Mesenchymal stem cell (in vitro differentiated cells and primary cell): ENCODE measurements at places on chromosomes 7 and 10.

DNA sequence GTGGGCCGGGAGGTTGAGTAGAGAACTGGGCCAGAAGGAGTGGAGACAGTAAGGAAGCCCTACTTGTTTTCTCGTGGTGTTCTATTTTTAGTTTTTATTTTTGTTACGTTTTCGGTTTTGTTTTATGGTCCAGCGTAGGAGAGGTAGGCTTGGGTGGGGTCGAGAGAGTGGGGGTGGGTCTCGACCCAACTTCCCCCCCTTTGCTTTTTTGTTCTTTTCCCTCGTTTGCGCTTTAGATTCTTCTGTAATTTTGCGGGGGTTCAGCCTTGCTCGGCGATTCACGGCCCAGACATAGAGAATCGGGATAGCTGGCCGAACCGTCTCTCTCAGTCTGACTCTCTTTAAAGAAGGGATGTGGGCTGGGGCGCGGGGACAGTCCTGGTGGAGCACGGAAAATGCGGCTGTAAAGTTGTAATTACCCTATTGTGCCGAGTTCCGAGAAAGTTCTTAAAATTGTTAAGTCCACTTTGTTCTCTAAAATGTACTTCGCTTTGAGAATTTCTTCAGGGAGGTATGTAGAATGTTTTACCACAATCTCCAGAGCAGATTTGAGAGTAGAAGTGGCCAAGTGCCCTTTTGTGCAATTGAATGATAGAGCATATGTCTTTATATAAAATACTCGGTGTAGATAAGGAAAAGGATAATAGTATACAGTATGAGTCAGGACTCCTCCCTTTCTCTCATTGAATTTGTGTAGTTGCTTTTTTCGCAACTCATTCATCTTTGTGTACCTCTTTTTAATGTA, 816 bp downstream of the DMTF1 start:
- peak; percentile 47 for DNase-seq

GRCh38 chr10:32340596-32341180, 6.3 kb downstream of the EPC1 start:
- DNase-seq: no peak

DNA sequence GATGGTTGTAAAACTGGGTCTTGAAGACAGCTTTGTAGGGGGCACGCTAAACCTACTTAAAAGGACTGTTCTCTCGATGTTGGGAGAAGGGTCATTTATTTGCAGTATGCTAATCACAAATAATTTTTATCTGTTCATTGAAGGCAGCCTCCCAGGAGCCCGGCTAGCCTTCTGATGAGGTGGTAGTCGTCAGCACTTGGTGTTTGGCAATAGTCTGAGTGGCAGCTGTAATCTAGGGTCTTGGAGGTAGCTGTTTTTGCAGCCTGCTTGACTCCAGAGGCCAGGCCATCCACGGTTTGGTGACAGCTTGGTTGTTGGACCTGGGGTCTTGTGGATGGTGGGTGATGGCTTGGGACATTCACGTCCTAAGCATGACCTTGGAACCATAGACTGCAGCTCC, 2.2 kb downstream of the GTF2IRD1 start:
- DNase-seq: peak; percentile 6

DNA sequence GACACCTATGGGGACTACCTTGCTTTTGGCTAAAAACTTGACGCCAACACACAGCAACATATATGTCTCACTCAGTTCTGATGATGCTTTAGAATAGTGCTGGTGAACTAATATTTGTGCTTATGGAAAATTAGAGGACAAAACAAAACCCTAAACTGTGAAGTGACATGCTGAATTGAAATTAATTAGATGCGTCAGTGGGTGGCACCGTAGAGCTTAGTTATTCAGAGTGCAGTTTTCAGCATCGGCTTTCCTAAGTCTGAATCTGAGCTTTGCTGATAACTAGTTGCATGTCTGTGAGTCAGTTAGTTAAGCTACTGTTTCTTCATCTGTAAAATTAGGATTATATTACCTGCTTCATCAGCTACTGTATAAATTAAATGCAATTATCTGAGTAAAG, 245.0 kb upstream of the SORCS1 start:
- DNase-seq: peak; percentile 37

DNA sequence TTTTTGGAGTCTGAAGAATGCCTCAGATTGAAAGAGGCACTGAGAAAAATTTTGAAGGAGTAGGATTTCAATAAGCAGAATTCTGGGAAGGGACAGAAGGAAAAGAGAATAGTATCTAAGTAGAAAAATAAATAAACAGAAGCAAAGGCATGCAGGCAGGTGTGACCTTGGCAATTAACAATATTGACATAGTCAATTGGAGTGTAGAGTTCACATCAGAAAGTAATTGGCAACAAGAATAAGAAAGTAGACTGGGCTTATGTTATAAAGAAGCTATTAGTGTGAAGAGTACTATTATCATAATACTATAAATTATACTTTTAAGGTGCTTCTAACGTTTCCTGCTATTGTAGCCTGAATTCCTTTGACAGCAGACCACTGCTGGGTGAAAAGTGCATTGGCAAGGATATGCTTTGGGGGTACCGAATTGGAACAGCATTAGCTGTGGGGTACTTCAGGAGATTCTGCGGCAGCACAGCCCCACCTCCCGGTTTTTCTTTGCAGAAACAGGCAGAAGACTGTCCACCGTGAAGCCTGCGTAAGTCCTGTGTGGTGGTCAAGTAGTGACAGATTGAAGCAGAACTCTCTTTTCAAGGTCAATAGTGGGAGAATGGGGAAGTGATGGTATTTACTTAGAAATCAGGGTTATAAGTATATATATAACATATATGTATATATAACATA, 357.0 kb downstream of the THSD7A start:
- no peak for DNase-seq

- DNase-seq: no peak
Measured at GRCh38 chr7:105807448-105807762, 69.0 kb downstream of the ATXN7L1 start.

GRCh38 chr10:114131094-114131493, 42.9 kb downstream of the CCDC186 start:
- no peak for DNase-seq

GRCh38 chr10:86775056-86775869, 18.8 kb downstream of the BMPR1A start:
- peak; percentile 85 for DNase-seq

DNA sequence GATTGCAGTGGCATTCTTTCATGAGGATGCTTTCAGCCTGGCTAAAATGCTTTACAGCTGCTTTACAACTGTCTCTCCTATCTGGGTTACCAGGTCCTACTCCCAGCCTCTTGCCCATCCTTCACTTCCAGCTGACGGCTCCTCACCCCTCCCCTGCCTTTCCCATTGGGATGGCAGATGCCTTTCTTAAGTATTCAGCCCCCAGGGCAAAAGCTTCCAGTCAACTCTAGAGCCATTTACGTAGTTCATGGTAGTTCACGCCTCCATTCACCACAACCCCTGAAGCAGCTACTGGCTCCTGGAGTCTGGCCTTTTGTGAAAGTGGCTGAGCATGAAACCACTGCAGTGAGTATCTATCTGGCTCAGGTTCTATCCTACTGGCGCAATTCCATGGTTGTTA, 17.2 kb upstream of the BMPER start:
- peak; percentile 62 for DNase-seq

- peak; percentile 81 for DNase-seq
Measured at GRCh38 chr7:20329389-20330238, 1.1 kb upstream of the ITGB8 start.

GRCh38 chr10:79494871-79495705, 17.2 kb upstream of the EIF5AL1 start:
- no peak for DNase-seq

- peak; percentile 76 for DNase-seq
Measured at GRCh38 chr10:86970162-86970981, 2.1 kb downstream of the ADIRF start.

- DNase-seq: no peak
Measured at GRCh38 chr10:9010093-9010492, 955.6 kb downstream of the GATA3 start.

- no peak for DNase-seq
Measured at GRCh38 chr7:20831956-20832355, 45.3 kb upstream of the SP8 start.

- peak; percentile 64 for DNase-seq
Measured at GRCh38 chr10:30583778-30584415, 45.7 kb downstream of the LYZL2 start.

DNA sequence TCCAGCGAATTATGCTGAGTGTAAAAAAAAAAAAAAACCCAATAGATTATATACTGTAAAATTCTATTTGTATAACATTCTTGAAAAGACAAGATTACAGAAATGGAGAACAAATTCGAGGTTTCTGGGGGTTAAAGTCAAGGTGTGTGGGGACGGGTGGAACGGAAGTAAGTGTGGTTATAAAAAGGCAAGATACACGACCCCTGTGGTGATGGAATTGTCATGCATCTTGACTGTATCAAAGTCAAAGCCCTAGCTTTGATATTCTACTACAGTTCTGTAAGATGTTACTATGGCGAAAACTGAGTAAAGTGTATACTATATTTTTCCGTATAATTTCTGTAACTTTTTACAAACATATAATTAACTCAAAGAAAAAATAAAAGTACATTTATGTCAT, 718.2 kb upstream of the PCDH15 start:
- DNase-seq: no peak

DNA sequence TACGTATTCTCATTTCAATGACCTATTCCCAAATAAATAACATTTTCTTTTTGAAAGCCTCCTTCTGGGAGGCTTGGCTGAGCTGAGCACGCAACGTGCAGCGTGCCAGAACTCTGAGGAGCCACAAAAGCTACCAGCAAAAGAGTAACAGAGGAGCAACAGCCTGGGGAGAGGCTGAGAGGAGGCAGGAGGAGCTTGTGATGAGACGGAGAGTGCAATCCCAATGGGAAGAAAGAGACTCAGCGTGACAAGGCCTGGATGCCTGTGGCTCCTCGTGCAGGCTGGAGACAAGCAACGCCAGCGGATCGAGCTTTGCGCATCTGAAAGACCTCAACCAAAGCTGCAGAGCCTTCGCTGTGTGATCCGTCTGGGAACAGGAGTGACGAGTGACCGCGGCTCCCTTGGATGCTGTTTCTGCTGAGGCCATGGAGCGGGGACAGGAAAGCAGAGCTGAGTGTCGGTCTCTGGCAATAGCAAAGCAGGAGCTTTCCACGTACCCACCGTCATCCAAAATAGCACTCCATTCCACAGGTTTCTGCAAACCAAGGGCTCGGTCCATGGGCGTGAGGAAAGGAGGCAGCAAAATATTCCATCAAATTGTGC, 171.7 kb upstream of the PFKP start:
- DNase-seq: no peak

DNA sequence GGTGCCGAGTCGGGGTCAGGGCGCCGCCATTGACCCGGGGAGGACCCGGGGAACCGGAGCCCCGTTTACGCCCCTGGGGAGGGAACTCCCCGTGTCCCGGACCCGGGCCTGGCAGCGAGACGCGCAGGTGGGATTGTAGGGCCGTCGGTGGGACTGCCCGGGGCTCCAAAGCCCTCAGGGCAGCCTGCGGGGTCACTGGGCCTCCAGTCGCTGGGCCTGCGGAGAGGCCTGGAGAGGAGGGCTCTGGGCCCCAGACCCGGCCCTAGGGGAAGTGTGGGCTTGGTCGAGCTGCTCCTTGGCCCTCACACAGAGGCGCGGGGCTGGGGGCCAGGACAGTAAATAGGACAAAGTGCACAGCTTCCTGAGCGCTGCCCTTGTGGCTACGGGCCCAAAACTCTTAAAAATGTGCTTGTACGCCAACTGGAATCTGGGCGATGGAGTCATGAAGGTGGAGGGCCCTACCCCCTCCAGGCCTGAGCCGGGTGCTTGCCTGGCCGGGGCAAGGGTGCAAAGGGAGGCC, 657 bp downstream of the ECHDC3 start:
- no peak for DNase-seq

DNA sequence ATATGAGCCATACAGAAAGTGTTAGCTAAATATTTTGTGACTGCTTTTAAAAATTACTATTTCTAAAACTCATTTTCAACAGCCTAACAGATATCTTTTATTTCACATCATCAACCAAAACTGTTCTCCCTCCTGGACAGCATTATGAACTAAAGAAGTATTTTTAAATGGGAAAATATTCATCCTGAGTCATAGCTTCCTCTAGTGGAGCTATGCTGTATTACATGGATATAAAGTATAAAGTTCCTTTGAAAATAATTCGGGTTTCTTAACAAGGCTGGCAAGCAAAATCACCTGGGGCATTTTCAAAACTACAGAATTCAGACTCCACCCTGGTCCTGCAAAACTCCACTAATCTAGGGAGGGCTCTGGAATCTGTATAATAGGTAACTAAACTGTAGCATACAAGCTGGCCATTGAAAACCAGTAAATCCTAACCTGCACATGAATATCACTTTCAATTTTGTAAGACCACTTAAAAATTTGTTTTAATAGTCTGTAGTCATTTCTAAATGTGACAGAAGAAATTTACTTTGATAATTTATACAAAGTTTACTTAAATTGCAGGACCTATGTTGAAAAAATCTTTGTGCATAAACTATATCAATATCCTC, 53.5 kb downstream of the SCIN start:
- DNase-seq: peak; percentile 37

DNA sequence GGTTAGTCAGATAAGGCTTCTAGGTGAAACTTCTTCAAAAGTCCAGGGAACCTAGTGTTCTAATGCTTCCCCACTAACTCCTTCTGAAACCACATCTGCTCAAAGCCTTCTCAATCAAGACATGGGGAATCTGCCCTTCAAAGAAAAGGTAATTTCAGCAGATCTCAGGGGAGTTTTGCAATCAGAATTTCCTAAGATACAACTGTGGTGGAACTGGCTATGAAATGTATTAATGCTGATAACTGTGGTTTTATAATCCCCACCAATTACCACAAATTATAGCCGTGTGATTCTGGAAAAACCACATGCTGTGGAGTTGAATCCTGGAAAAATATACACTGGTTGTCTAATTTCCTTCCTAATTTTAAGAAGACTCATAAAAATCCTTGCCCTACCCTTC, 233.8 kb downstream of the SORCS1 start:
- DNase-seq: no peak

GRCh38 chr7:79050603-79051002, 402.9 kb downstream of the MAGI2 start:
- DNase-seq: peak; percentile 26

DNA sequence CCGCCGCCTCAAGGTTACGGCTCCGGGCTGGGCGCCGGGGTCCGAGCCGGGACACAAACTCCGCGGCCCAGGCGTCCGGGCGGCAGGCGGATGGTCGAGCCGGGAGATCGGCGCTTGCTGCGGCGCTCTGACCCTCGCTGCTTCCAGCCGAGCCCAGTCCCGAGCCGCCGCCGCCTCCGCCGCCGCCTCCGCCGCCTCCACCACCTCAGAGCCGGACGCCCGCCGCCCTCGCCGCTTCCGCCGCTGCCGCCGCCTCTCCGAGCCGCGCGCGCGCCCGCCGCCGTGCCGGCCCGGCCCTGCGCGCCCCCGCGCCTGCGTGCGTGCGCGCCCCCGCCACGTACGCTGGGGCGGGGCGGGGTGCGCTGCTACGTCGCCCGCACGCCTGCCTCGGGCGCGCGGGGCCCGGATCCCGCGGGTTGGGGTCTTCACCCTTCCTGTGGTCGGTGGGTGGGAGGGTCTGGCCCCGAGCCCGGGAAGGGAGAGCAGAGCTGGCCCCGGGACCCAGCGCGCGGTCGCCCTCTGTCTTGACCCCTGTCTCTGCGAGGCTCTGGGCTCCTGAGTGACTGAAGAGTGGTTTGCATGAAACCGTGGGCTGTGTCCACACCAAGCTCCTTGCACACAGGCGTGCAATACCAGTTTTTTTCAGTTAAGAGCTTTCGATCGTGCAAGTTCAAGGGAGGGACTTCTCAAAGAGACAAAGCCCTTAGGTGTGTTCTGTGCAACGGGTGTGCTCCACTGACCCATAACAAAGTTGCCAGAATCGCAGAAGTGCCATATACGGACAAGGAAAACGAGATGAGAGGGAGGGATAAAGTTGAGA, at the start of gene SMURF1:
Gene SMURF1, minus strand, starts transcription at position 256 of the 820 bp plus-strand sequence. CDS start 328 bp downstream, outside the sequence.
- peak; percentile 63 for DNase-seq
